ENCODE measurements at places on chromosomes 3 and 15.

DNA sequence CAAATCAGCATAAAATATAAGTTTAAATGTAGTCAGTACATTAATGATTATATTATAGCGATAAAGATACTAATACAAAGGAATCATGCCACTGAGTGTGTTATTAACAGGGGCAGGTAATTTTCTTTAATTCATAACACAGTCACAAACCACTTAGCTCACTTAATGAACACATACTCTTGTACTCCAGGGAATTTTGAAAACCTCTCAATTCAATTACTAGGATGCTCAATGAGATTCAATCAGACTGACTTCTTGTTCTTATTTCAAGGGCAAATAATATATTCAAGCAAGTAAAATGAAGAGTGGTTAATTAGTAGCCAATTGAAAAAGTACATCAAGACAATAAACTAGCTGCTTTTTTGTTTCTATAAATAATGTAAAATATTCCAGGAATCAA lies 5.8 kb upstream of the SUCNR1 start:
- DNase-seq = no peak

GRCh38 chr15:36363335-36363734 lies 216.1 kb upstream of the CDIN1 start:
- DNase-seq = no peak

GRCh38 chr3:6601374-6601773 lies 259.5 kb upstream of the GRM7 start:
- no peak for DNase-seq

DNA sequence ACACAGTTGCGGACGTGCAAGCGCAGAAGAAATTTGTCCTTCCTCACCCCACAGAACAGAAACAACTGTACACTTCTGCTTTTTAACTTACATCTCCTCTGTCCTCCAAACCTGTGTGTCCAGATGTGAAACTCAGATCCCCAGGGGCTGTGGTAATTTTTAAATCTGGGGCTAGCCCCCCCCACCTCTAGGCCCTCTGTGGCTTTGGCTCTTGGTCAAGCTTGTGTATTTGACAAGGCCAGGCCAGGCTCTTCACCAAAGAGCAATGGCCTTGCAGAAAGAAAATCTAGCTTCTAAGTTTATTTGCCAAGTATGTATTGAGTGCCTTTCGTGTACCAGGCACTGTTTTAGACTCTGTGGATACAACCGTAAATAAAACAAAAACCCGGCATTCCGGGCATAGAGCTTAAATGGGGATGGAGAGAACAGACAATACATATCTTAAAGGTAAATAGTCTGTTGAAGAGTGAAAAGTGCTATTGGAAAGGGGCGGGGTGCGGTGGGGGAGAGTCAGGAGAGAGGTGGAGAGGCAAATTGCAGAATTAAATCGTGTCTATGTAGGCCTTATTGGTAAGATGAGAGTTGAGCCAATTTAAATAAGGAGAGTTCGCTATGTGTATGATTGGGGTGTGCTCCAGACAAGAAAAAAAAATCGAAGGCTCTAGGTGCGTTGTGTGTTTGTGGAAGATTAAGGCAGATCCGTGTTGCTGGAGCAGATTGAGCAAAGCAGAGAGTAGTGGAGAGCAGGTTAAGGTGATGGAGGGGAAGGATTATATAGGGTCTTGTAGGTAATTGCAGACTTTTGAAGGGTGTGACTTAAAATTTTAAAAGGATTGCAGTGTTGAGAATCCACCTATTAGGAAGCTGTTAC lies 781 bp upstream of the DPH6 start:
- peak; percentile 85 for DNase-seq

DNA sequence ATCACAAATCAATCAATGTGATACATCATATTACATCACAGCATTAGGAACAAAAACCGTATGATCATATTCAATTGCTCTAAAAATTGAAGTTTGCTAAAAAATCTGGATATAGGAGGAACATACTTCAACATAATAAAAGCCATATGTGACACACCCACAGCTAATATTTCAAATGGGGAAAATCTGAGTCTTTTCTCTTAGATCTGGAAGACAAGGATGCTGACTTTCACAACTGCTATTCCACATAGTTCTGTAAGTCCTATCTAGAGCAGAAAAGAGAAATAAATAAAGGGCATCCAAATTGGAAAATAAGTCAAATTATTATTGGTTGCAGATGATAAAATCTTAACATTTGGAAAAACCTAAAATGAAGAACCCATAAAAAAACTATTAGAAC lies 256.8 kb upstream of the SGO1 start:
- DNase-seq = no peak

- no peak for DNase-seq
Observed at GRCh38 chr15:39752246-39752645, 30.4 kb downstream of the FSIP1 start.

Measured in MV-4-11 (cell line).